GM12865 (cell line): ENCODE measurements at places on chromosomes 7 and 10.

GRCh38 chr10:6124666-6125065 is 35.8 kb downstream of the RBM17 start:
- DNase-seq = no peak

DNA sequence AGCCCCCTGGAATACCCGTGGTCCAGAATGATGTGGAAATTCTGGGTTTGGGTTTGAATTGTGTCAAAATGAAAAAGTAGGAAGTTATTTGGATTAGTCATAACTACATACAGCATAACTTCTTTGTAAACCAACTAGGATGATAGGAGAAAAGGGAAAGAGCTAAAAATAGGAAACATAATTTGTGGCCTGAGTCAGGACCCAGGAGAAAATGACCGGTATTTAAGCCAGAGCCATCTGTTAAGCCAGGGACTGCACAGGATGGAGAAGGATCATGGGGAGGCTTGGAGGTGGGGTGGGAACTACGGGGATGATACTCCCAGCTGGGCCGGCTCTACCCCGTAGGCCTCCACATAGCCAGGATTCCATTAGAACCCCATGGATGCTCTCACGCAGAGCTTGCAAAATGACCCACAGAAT is 98.6 kb downstream of the MYOF start:
- DNase-seq = no peak

DNA sequence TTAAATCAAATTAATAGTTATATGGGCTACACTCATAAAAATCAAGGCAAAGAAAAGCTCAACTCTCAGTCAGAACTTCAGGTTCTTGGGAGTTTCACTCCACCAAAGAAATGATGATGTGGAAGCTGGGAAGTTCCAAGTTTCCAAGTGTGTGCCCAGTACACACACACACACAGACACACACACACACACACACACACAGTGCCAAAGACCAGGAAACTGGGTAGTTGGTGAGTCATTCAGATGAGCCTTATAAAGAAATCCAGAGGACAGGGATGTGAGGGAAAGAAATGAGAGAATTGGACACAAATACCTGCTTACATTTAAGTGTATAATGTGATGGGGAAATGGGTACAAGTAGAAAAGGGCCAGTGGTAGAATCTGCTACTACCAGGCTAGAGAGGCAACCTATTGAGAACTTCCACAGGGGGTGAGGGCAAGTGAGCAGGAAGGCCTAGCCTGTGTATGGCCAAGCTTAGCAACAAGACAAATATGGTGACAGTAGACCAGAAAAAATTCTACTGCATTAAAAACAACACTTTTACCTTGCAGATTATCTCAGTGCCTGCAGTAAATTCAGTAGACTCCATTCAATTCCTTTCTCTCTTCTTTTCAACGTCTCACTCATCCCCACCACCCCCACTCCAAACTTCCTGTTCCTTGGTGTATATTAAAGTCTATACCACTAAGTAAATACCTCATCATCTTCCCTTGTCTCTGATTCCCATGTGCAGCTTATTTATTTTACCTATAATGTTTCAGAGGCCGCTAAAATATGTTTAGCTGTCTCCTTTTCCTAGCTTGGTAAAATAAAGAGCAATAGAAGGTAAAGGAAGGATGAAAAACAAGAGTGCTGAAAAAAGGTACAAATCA is 95.0 kb downstream of the CABCOCO1 start:
- DNase-seq = no peak

- no peak for DNase-seq
These were observed 31.7 kb downstream of the MKX start for GRCh38 chr10:27713941-27714340.

- peak; percentile 25 for DNase-seq
These were observed 20.9 kb downstream of the ANKRD22 start for GRCh38 chr10:88830643-88831268.

DNA sequence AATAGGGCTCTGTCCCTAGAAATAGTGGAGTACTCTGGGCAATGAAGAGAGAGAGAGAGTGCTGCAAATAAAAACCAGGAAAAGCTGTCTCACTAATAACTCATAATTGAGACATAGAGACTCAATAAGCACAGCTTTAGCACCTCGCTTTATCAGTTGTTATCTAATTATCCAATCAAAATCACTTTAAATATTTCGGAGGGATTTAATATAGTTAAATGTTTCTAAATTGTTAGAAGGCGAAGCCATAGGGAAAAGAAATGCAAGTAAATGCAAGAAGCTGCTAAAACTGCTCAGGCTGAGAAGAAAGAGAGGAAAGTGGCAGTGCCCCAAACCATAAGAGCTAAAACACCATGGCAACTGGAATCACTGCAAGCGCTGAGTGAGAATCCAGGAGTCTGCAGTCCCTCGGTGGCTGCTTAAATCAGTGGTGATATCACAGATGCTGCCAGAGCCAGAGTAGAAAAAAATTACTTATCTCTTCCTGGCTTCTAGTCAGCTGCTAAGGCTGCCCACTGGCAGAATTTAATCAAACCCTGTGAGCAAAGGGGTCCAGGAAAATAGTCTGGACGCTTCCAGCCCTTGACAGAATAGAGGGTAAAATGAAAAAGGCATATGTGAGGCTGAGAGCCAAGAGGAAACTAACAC is 150.4 kb upstream of the CHRM2 start:
- DNase-seq = no peak

GRCh38 chr7:106729720-106730385 is 68.9 kb upstream of the CCDC71L start:
- no peak for DNase-seq

DNA sequence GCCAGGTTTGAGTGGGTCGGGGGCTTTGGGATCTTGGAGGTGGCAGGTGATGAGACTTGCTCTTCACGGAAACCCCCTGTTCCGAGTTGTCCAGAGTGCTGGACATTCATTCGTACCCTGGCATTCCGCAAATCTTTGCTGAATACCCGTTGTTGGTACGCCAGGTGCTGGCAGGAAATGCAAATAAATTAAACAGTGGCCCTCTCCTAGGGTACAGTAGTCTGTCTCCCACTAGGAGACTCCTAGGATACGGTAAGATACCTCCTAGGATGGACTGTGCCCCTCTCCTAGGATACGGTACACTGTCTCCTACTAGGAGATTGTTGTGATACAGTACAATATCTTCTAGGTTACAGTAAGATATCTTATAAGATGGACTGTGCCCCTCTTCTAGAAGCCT is 544 bp downstream of the SEC23IP start:
- DNase-seq = peak; percentile 14

DNA sequence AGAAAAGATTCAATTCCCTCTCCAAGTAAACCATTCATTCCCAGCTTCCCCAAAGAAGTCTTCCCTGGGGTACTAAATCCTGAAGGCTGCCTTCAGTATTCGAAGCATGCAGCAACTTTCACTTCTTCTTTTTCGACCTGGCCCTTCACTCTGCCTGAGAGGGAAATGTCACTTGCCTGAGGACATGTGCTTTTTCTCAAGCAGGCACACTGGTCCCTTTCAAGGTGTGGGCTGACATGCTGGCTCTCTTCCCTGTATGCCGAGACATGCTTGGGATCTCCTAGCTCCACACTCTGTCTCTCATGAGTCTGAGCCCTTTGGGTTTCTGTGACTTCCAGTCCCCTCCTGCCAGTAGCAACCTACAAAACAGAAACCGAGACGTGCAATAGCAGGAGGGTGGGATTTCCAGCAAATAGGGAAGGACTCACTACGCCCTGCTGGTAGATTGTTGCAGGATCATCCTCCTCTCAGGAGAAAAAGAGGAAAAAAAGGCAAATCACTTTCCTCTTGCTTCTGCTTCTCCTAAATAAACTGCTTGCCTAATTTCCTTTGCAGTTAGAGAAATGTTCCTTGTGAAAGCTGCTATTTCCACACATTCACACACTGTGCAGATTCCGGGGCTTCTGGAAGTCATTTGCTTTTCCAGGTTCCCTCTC is 33.5 kb downstream of the FIGNL1 start:
- peak; percentile 81 for DNase-seq

DNA sequence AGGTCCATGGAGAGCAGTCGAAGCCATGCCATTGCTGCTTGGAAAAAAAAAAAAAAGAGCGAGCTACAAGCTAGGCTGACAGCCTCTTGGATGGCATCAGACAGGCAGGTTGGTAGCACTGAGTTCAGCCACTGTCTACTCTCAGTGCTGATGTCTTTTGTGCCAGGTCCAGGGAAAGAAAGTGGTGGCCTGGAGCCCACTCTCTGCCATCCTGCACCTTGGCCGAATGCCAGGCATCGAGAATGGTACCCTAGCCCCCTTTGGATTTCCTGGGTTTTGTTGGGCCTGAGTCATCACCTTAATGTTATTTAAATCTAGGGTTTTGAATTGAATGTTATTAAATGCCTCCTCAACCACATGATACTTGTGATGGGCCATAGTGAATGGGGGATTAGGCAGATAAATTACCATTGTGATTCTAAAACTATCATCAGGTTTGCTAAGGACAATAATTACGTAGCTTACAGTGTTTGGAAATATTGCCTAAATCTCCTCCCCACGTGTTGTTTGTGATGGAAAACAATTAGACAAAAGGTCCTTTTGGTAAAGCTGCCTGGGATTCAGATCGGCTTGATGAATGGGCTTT is 195.7 kb upstream of the GPR26 start:
- no peak for DNase-seq

DNA sequence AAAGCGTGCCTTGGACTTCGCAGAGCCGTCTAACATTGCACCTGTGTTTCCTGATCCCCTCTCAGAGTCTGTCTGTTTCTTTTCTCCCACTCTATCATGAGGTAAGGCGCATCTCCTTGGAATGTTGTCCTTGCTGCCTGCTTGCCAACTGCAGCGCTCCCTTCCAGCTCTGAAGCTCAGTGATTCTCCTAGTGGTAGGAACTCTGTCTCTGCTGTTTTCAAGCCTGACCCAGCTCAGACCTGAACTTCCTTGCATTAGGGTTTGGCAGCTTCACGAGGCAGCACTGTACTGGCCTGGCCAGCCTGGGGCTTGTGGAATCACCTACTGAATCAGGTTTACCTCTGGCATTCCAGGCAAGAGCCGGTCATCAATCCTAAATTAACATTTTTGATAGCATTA is 123.9 kb downstream of the CREB5 start:
- DNase-seq = no peak

- no peak for DNase-seq
These were observed 33.4 kb upstream of the HGF start for GRCh38 chr7:81803267-81803666.

- no peak for DNase-seq
These were observed 23.1 kb upstream of the DDIT4 start for GRCh38 chr10:72250666-72251065.

- DNase-seq = peak; percentile 95
These were observed 6.9 kb upstream of the ORAI2 start for GRCh38 chr7:102426268-102427018.

- no peak for DNase-seq
These were observed 20.3 kb downstream of the ZNF277 start for GRCh38 chr7:112226701-112227276.

GRCh38 chr10:130026670-130027456 is 62.8 kb upstream of the EBF3 start:
- DNase-seq = no peak

DNA sequence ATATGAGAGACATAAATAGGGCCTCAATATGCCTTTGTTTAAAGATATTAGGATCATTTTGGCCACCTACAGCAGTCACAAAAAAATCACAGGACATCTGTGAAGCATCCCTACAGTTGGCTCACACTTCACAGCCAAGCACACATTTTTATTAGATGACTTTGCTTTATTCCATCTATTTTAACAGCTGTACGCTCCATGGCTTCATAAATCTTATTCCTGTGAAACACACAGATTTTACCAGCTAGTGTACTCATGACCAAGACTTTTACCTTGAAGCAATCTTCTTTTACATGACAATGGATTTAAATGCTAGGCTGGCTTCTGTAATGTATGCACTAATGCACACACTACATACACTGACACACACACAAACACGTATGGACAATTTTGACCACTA is 254.8 kb upstream of the PITRM1 start:
- DNase-seq = no peak

- no peak for DNase-seq
These were observed 174.3 kb upstream of the PITRM1 start for GRCh38 chr10:3346851-3347250.

DNA sequence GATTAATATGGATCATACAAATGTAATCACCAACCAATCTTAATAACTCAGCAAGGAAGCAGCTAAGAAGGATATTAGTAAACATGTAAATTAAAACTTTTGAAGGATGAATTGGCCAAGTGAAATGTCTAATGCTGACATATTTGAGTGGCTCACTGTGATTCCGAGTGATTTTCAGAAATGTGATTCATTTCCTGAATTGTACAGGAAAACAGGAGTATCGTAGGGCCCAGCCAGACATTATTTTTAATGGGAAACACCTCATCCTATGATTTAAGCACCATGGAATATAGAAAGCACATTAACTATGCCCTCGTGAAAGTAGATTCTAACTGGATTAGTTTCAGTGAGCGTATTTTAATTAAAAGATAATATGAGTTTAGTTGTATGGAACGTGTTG is 82.3 kb downstream of the LHFPL3 start:
- DNase-seq = no peak

DNA sequence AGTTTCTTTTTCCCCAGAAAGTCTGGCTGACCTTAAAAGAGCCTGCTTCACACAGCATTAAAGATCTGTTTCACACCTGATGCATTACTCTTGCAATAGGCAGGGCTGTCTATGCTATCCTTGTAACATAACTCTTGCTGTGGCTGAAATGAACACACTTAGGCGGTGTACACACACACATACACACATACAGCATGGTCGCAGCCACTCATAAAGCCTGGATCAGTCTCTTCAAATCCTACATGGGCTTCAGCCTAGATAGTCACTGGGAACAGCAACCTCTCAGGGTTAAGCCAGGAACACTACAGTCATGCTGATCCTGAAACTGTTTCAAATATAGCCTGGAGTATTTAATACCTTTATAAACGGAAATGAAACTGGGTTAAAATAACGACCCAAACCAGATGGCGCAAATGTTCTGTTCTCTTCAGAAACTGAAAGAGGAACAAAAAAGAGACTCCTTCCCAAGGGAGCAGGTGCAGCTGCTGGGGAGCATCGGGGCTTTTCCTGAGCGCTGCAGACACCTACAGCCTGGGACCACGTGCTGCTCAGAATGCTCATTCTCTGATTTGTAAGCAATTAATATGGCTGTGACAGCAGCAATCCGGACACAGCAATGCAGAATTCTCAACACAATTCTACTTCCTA is 61.0 kb upstream of the SFMBT2 start:
- DNase-seq = peak; percentile 97

DNA sequence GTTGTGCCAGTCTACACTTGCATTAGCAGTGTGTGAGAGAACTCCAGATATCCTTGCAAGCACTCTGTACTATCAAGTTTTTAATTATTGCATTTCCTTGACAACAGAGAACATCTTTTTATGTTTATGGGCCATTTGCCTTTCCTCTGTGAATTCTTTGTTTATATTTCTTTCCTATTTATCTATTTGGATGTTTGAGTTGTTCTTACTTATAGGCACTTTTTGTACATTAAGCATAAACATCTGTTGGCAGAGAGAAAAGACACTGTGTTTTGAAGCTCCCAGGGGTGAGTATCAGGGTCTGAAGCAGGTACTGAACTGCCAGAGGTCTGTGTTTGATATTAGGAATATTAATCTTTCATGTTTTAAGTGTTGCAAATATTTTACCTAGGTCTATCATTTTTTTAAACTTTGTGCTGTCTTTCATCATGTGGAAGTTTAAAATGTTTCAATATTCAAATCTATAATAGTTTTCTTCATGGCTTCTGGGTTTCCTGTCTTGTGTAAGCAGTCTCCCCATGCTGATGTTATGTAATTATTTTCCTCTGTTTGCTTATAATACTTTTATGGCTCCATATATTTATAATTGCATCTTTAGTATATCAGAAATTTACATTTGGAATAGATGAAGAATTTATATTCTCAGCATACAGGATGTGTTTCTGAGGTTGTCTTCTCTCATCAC is 17.7 kb upstream of the PDCD4 start:
- DNase-seq = no peak

GRCh38 chr10:25493122-25493893 is 318.5 kb downstream of the GPR158 start:
- no peak for DNase-seq
